ENCODE measurements at places on chromosomes 1 and 21. TPM values are rescaled to one million over a fixed set of nuclear protein-coding genes. Genes with fewer than 3 reads are reported as not detected.

Gene SPAG17
- not detected for total RNA-seq

Gene UTP25
- total RNA-seq: 9.7 TPM

Gene ADAMTSL4
- 0.35 TPM for total RNA-seq

DNA sequence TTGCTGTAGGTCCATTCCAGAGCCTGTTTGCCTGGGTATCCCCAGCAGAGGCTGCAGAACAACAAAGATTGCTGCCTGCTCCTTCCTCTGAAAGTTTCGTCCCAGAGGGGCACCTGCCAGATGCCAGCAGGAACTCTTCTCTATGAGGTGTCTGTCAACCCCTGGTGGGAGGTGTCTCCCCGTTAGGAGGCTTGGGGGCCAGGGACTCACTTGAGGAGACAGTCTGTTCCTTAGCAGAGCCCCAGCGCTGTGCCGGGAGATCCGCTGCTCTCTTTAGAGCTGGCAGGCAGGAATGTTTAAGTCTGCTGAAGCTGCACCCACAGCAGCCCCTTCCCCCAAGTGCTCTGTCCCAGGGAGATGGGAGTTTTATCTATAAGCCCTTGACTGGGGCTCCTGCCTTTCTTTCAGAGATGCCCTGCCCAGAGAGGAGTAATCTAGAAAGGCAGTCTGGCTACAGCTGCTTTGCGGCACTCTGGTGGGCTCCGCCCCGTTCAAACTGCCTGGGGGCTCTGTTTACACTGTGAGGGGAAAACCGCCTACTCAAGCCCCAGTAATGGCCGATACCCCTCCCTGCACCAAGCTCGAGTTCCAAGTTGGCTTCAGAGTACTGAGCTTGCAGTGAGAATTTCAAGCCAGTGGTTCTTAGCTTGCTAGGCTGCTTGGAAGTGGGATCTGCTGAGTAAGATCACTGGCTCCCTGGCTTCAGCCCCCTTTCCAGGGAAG is 8.7 kb upstream of the SLC25A24 start:
- DNase-seq: no peak

DNA sequence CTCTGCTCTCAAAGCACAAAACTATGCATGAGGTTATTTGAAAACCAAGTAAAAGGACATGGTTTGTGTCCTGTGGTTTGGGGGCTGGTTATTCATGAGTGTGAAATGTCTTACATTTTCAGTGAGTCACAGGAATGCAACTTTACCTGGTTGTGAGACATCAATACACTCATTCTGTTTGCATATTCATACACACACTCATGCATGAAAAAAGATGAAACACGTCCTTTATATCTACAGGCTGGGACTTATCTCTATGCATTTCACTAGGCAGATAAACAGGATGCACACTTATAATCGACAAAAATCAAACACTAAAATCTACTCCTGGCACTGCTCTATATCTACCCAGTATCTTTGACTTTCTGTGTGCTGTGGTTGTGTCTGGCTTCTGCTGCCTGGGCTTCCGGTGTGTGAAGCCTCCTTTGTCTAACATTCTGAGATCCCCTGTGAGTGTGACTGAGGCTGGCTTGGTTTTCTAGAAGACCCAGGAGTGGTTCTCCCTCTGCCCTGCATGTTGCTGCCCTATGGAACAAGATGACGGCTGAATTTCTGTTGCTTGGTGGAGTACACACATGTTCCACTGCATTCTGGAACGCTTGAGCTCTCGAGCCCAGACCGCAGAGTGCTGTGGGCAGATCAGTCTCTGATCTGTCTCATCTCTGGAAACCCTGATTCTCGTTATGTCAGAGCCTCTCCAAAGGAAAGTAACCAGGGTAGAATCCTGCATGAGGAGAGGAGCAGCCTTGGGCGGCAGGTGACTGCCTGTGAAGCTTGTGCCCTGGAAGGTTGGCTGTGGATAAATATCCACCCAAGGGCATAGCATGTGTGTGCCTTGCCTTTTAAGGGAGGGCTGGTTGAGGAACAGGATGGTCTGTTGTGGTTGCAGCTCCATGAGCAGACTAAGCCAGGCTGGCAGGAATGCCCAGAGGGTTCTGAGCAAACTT is 19.7 kb upstream of the FASLG start:
- DNase-seq: peak; percentile 94

DNA sequence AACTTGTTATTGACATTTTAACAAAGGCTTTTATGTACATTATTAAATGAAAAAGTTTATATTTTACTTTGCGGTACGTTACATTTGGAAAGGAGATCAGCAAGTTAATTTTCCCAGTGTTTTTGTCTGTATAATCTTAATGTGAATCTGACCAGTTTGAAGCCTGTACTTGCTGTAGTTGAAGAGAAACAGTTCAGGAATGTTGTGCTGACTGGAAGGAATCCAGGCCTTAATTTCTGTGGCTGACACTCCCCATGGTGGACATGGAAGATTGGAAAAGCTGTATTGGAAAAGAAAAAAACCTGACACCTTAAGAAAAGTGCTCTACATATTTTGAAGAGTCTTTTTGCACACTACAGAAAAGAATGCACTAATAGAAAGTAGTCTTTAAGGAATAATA is 15.5 kb downstream of the LEPR start:
- DNase-seq: no peak

DNA sequence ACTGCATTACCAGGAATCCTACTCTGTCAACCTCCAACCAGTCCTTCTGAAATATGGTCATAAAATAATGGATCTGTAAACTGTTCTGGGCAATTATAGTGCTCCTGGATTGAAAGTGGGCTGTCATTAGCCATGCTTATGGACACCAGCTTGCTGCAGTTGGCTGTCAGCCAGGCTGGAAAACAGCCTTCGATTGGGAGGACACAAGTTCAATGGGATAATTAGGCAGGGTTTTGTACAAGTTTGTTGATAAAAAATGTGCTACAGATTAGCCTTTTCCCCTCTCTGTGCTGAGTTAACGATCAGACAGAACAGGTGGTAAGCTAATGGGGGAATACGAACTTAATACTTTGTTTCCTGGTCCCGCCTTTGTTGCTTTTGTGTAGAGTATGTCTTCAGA is 413.9 kb downstream of the DUSP10 start:
- DNase-seq: no peak

DNA sequence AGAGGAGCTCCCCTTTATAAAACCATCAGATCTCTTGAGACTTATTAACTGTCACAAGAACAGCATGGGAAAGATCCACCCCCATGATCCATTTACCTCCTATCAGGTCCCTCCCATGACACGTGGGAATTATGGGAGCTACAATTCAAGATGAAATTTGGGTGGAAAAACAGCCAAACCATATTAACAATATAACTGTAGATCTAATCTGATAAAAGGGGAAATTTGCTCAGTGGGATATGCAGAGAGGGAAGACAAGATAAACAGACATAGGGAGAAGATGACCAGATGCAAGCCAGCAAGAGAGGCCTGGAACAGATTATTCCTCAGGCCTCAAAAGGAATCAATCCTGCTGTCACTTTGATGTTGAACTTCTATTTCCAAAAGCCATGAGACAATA is 841.5 kb downstream of the LRRIQ3 start:
- no peak for DNase-seq

GRCh38 chr1:212311836-212312497 is 26.8 kb downstream of the PPP2R5A start:
- DNase-seq: no peak

- no peak for DNase-seq
Measured at GRCh38 chr1:29284961-29285560, 48.7 kb downstream of the PTPRU start.

DNA sequence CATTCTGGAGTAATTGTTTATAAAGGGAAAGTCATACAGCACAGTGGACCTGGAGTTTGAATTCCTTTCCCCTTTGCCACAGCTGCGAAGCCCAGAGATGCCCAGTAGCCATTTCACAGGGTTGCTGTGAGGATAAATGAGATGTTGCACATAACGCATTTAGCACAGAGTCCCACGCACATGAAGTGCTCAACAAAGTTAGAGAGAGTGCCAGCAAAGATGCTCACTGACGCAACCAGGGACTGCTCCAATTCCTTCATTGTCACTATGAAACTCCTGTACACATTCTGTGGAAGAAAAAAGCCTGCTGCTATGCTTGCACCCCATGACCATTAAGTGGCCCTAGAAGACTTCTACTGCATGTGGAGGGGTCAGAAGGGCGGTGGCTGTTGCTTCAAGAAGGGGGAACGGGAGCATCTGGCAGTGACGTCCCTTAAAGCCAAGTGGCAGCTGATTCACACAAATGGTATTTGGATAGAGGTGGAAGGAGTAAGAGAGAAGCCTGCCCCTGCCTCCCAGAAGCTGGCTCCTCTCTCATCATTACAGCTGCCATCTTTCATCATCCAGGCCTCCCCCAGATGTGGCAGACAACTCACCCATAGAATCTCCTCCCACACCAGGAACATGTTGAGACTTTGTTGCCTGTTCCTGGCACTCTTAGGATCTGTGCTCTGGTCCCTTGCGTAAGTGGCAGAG is 26.5 kb upstream of the VAV3 start:
- DNase-seq: no peak

GRCh38 chr1:169240449-169241232 is 127.0 kb downstream of the NME7 start:
- no peak for DNase-seq
